ENCODE measurements at places on chromosomes 11 and 22.

DNA sequence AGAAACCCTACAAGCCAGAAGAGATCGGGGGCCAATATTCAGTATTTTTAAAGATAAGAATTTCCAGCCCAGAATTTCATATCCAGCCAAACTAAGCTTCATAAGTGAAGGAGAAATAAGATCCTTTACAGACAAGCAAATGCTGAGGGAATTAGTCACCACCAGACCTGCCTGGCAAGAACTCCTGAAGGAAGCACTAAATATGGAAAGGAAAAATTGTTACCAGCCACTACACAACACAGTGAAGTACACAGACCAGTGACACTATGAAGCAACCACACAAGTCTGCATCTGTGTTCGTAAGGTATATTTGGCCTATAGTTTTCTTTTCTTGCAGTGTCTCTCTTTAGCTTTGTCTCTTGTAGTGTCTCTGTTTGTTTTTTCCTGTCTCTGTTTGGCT, 29.0 kb downstream of the TMEM225 start:
- DNase-seq = no peak

- no peak for DNase-seq
Observed at GRCh38 chr11:68965901-68966853, 14.6 kb downstream of the MRGPRD start.

- DNase-seq = no peak
Observed at GRCh38 chr22:18109410-18110193, 1.0 kb upstream of the TUBA8 start.

GRCh38 chr11:5992604-5993251, 5.9 kb upstream of the OR52L1 start:
- DNase-seq = no peak
